ENCODE measurements at places on chromosomes 2 and 18.

DNA sequence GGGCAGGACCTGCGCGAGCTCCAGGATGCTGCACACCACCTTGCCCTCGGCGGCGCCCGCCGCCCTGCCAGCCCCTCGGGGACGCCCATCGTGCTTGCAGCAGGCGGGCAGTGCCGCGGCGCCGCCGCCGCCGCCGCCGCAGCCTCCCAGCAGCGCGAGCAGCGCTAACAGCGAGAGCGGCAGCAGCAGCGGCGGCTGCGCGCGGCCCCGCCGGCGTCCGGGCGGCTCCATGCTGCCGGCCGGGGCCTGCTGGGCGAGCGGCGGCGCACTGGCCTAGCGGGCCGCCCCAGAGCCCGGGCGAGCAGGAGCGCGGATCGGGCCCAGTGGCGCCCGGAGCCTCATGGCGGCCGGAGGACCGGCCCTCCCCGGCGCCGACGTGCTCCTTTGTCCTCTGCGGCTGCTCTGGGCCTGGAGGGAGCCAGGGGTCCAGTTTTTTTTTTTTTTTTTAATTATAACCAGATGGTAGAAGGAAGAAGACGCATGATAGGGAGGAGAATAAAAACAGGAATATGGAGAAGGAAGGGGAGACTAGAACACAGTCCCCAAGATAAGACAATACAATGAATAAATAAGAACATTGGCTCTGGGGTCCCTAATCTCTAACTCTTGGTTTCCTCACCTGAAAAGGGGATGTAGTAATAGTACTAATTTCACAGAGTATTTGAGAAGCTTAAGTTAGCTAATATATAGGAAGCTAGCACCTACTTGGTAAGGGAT is 17.1 kb upstream of the ANKRD62 start:
- no peak for DNase-seq

DNA sequence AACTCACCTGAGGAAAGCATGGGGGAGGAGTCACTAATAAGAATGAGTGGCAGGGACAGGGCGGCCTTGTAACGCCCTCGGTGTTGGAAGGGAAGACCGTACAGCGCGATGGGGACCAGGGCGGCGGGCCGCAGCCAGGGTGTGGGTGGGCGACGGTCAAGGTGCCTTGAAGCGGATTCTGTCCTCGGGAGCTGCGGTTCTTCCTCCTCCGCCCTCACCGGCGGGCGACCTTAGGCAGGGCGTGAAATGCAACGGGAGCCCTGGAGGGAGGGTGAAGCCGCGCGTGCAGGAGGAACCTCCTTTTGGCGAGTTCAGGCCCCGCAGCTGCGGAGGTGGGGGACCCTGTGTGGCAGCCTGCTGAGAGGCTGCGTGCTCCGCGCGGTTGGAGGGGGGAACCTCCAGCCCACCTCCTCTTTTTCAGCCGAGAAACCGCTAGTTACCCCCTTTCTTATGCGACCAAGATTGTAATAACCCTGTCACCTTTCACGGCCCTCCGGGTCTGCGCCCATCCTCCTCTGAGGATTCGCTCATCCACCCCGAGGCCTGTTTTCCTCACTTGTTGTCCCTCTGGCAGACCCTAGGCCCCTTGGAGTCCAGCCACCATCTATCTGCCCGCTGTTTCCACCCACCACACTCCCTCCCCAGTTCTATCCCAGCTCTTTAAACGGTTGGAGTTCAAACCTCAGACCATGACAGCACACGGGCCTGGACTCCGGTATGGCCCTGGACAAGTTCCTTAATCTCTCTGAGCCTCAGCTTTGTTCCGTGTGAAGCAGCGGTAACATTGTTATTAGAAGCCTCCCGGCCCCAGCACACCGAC is 823 bp upstream of the RNU2-63P start:
- DNase-seq: no peak

DNA sequence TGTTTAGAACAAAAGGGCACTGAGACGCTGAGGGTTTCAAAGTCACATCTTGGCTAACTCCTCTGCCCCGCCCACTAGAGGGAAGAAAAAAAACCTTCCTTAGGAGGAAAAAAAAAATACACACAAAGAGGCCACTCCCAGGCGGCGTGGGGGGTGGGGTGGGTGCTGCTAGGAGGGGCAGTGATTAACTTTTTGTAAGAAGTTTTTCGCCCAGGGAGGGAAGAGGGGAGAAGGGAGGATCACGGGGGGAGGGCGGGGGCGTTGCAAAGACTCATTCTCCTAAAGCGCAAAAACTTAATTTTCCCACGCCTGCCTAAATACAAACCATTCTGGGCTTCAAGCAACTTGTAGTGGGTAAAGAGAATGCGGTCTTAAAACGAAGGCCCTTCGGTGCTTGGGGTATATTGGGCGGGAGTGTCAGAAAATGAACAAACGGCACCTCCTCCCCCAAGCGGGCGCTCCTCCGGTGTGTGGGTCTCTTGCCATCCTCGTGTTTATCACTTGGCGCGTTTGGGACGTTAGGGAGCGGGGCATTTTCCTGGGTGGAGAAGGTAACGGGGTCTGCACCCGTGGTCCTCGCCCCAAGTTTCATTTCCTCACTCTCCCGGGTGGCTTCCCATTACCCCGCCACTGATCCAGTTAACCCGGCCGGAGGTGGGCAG is 1.7 kb downstream of the CXCR4 start:
- DNase-seq: peak; percentile 84

GRCh38 chr18:61155586-61155985 is 177.6 kb upstream of the CDH20 start:
- DNase-seq: no peak

DNA sequence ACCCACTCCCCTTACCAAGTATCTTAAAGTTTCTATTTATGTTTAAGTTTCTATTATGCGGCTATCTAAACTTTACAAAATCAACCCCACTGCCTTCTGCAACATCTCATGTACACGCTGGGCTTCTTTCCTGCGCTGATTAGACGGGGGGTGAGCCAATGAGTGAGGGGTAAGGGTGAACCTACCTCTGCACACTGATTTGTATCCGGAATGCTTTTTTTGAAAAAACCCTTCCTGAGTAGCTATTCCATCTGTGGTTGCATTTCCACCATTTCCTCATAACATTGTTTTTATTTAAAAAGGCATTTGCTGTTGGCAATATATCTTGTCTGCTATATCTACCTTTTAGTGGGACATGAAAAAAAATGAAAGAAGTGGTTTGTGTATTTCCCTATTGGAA is 6.3 kb downstream of the ALPG start:
- DNase-seq: no peak

DNA sequence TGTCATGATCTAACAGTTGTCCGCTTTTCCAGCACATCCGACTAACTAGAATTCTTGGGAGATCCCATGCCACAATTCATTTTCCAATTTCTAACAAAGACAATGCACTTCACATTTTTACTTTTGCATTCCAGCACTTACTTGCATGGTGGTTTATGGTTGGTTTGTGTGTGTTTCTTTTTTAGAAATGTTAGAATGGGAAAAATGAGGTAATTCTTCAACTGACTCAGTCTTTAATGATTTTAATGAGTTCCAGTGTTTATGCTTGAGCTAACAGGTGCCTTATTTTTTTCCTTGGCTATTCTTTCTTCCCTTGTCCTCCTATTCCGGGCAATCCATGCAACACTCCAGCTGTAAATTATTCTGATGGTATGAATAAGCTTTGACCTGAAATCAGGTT is 46.4 kb downstream of the SLC8A1 start:
- no peak for DNase-seq

DNA sequence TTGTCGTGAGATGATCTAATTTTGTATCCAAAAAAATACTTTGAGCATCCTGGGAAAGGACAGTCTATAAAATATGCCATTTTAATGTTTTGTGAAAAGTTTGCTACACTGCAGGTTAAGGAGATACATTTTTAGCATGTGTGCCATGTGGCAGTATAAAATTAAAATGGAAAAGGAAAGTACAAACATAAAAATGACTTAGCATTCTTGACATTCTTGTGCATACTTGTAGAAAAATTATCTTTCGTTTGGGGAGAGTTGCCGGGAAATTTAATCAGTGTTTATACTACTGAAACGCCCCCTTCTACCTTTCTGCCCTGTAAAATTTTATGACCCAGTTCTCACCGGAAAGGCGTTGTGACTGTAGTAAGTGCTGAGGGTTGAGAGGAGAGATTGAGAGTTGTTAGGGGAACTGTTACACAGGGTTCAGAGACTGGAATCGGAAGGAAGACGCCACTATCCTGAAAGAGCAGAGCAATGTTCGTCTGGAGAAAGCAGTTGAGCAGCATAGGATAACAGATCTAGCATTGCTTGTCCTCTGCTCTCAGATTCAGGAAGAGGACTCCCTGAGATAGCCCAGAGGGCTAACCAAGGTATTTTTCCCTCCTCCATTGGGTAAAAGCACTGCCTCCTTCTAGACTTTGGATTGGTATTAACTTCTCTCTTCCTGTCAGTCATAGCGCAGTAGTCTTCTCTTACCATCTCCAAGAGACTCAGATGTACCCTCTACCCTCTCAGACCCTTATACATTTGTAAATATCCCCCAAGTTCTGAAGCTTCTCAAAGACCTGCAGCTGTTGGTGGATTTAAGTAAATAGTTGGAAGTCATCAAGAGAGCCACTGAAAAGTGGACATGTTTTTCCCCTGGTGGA is 2.7 kb downstream of the CDH20 start:
- no peak for DNase-seq

- no peak for DNase-seq
Observed at GRCh38 chr2:239283961-239284795, 116.6 kb downstream of the HDAC4 start.

- DNase-seq: no peak
Observed at GRCh38 chr2:191187105-191187829, 36.5 kb upstream of the STAT4 start.

DNA sequence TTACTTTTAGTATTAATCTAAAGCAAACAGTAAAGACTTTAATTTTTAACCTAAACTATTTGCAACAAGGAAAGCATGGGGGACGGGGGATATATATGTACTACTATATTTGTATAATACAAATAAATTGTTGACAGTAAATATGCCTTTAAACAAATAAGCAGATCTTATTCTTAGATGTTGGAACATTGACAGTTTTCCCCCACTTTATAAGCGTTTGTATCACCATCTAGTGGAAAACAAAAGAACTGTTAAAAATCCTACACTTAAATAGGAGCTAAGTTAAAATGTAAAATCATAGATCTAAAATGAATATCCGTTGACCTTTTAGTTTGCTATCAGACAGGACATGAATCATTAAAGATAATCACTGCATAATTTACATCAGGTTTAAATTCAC is 50.0 kb downstream of the RBBP8 start:
- no peak for DNase-seq

- DNase-seq: no peak
Observed at GRCh38 chr2:241668354-241668753, 18.3 kb downstream of the DTYMK start.

GRCh38 chr2:212015588-212015987 is 523.0 kb downstream of the ERBB4 start:
- no peak for DNase-seq

- no peak for DNase-seq
Observed at GRCh38 chr18:69220529-69220928, 180.2 kb upstream of the DOK6 start.

DNA sequence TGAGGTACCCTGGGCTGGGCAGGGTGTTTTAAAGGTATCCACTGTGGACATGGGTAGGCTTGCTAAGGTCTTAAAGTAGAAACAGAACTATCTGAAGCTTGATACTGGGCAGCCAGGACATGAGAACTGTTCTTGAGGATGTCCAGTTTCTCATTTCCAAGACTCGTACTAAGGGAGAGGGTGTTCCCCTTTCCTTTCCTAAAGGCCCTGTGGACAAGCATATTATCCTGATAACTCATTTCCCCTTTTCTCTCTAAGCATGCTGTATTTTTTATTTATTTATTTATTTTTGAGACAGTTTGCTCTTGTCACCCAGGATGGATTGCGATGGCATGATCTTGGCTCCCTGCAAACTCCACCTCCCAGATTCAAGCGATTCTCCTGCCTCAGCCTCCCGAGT is 273.6 kb downstream of the PRKCE start:
- no peak for DNase-seq

DNA sequence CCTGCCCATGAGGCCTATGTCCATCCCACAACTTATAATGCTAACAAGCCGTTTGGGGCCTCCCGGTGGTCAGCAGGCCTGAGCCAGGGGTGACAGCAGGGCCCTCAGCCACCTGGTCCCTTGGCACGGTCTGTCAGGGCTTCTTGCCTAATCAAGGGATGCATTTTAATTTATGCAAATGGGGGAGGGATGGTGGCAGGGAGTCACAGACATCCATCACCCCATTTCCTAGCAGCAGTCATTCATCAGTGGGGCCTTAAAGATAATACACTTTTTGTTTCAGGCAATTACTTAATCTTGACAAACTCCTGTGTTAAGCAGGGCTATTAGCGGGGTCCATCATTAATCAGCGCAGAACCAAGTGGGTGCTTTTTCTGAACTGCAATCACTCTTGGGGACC is 174.5 kb downstream of the GLI2 start:
- no peak for DNase-seq

GRCh38 chr2:126858991-126859390 is 39.7 kb upstream of the TEX51 start:
- no peak for DNase-seq

- DNase-seq: no peak
Observed at GRCh38 chr18:9792565-9793245, 84.6 kb downstream of the RAB31 start.

GRCh38 chr18:46920067-46920466 is 2.7 kb downstream of the KATNAL2 start:
- DNase-seq: no peak

GRCh38 chr2:150977296-150977695 is 284.4 kb downstream of the RBM43 start:
- DNase-seq: no peak

- DNase-seq: no peak
Observed at GRCh38 chr2:44932079-44932478, 9.4 kb upstream of the SIX3 start.

GRCh38 chr2:20667531-20668401 is 822 bp downstream of the GDF7 start:
- no peak for DNase-seq

DNA sequence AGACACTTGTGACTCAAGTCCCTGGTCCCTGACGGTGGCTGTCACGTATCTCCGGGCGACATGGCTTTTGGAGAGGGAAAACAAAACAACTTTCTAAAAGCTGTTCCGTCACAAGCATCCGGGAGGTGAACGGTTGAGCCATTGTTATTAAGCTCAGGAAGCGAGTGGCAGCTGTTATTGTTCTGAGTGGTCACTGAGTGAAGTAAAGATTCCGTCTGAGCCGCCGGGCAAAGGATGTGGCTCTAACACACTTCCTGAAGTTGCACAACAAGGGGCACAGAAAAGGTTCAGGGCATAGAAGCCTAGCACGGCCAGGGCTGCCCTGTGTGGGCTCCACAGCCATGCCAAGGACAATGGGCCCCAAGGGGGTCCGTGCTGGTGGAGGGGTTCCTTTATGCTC is 24.3 kb downstream of the INPP5D start:
- DNase-seq: no peak

DNA sequence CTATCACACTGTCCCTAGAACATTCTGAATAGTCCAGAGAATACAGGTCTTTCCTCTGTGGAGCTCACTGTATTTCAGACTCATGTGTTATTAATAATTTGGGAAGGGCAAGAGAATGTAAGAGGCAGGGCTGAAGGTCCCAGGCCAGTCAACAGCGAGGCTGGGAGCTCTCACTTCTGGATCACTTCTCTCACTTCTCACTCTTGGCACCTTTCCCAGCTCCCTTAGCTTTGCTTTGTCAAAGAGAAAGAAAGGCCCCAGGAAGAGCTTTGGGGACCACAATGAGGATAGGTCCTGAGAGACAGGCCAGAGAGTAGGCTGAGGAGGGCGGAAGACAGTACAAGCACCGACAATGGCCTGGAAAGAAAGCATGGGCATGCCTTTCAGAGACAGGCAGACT is 11.2 kb downstream of the EFR3B start:
- DNase-seq: no peak
